ENCODE measurements at places on chromosomes 4 and X.

DNA sequence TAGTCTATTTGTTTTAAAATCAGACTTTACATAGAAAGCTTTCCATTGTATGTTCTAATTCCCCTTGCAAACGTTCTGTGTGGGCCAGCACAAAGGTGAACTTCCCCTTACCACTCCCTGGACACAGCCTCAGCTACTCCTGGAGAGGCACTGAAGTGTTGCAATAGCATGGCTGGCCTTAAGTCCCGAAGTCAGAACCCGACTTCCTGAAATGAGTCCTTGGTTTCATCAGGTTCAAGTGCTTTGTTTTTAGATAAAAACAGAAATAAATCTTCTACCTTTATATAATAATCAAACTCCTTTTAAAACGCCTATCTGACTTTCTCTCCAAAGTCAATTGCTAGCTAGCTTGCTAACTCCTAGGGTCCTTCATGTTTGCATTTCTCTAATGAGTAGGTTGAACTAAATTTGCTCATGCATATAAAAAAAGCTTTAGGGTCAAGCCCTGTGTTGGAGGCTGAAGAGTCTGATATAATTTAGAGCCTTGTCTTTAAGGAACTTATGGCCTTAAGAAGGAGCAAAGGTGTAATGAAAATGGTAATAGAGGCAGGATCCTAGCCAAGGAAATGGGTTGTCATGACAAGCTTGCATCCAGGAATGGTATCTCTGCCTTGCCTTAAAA is 9.0 kb downstream of the BMP3 start:
- no peak for DNase-seq

- DNase-seq, result no peak
These were observed 31.7 kb downstream of the CCNG2 start for GRCh38 chr4:77188498-77189220.

DNA sequence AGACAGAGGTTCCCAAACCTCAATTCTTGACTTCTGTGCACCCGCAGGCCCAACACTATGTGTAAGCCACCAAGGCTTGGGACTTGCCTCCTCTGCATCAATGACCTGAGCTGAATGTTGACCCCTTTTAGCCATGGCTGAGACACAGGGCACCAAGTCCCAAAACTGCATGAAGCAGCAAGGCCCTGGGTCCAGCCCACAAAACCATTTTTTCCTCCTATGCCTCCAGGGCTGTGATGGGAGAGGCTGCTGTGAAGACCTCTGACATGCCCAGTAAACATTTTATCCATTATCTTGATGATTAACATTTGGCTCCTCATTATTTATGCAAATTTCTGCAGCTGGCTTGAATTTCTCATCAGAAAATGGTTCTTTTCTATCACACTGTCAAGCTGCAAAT is 85.4 kb downstream of the ITM2A start:
- no peak for DNase-seq

DNA sequence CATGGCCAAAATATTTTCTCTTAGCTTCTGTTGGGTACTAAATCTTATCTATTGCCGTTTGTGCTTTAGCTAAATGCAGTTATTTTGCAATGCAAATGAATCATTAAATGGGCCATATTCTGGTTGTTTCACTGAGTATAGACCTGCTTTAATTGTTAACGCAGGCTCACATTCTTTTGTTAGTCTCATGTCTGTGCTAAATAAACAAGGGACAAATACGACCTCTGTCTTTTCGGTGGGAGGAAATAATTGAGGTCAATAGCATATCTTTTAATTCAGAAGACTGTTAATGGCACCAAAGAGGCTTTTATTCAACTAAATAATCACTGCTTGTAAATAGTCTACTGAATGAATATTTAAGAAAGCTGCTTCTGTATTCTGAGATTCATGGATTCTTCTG is 76.9 kb downstream of the DIAPH2 start:
- no peak for DNase-seq

DNA sequence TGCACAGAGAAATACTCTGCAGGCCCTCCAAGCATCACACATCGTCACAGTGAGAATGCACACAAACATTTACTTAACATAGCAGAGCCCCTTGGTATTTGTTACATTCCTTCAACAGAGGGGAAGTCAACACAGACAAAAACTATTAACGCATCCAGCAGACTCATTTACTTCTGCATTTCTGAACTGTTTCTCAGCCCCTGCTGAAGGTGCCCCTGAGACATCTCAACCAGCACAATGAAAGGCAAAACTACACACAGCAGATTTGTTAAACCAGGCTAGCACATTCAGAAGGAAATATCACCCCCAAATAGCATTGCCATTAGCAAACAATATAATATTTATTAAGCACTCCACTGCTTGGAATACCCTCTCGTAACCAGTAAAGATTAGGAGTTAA is 367.0 kb downstream of the RAB28 start:
- no peak for DNase-seq

DNA sequence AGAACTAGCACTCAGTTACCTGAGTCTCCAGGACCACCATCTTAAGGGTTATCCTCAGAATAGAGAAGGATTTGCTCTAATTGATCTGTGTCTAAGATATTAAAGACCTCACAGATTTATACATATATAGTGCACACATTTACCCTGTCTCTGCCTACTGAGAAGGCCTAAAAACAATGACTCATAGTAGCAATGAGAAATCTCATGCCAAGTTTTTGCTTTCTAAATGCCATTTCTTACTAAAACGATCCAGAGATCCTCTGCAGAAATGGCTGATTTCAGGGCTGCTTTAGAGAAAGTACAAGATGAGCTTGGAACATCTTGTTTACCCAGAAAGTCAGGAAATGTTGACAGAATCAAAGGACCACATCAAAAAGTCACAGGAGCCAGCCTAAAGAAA is 79.1 kb upstream of the INPP4B start:
- DNase-seq, result no peak

DNA sequence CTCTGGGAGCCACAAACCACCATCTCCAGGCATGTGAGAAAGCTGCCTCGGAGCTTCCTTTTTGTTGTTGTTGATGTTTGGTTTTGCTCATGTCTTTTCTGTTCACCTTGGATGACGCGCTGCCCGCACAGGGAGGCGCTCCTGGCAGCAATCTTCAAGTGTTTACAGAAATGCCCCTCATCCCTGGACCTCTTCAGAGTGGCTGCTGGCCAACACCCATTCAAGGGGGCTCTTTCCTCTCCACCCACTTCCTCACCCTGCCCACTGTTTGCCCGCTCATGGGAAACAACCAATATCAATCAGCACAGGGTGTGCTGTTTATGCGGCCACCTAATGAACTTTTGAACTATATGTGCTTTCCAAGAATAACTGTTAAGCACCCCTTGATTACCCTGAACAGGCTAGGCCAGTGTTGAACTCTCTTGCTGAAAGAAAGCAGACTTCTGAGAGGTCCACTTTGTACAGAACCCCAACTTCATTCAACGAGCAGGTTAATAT is 355.1 kb upstream of the CLNK start:
- DNase-seq, result no peak

DNA sequence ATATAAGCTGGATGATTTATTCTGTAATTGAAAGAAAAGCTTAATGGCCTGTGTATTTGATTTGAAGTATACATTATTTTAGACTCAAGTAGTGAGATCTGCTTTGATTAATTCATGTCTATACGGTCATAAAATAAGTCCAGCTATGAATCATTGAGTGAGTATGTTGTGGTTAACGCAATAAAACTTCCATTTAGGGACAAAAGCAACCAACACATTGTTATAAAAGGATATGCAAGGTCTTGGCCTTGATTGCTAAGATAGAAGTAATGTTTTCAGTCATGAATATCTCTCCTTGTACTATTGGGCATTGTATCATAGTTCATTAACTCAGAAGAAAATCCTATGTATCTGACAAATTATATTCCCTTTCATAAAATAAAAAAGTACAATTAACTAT is 162.1 kb downstream of the EPHA5 start:
- DNase-seq, result no peak

DNA sequence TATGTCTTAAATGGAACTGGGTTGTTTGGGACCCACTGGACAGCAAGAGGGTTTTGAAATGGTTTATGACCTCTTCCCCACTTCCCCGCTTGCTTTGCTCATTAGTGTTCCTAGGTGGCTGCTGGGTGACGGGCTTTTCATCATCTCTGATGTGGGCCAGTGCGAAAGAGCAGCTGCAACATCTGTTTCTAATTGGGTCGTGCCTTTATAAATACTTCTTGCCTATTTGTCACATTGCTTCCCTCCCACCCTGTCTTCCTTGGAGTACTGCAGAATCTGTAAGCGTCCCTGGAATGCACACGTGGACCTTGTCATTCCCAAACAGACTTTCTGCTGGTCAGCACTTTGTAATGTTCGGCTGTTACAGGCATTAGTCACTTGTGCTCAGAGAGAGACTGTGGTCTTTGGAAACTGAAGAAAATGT is 35.2 kb downstream of the SEPTIN11 start:
- no peak for DNase-seq

DNA sequence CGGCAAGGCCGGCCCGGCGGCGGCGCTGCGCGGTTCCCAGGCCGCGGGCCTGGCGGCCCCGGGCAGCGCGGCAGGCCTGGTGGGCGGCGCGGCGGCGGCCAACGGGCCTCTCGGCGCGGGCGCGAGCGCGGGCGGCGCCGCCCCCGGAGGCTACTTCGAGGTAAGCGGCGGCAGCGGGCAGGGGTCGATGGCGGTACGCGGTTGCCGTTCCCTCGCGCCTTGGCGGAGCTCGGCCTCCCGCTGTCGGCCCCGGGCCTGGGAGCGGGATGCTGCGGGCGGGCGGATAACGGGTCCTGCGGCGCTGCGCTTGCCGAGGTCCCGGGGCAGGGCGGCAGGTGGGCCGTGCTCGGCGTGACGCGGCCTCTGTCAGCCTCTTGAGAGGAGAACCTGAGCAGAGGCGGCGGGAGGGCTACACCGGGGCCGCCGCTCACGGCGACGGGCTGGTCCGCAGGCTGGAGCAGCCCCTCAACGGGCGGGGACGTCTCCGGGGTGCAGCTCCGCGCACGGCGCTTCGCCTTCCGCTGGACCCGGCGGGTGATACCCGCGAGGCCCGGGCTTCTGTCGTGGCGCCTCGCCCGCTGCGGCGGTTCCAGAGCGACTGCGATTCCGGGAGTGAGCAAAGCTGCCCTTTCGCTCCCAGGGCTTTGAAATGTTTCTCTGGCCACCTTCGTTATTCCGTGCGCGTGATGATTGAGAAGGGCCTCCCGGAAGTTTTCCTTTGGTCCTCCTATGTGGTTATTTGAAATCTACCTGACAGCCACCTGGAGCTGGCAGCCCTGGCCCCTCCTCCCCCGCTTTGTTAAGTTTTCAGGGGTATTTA is 774 bp downstream of the FAM193A start:
- peak; percentile 68 for DNase-seq

DNA sequence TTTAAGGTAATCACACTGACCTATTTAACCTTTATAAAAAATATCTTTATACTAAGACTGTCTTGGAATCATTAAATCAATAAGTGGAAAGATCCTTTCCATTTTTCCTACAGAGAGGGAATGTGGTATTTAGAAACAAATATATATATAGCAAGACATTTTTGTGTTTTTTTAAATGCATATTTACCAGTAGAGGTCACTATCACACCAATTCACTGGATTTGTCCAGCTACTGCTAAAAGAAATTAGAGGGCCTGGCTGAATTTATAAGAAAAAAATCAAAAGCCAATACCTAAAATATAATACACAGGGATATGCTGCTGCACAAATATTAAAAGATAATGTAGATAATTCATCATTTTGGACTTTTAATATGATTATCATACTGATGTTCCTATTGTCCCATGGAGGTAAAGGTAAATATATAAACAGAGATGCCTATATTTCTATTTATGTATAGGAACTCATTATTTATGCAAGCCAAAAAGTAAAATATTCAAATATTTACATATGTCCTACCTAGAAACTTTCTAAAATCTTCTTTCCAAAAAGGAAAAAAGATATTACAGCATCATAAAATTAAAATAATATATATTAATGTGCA is 69.5 kb downstream of the PDE5A start:
- DNase-seq, result no peak

DNA sequence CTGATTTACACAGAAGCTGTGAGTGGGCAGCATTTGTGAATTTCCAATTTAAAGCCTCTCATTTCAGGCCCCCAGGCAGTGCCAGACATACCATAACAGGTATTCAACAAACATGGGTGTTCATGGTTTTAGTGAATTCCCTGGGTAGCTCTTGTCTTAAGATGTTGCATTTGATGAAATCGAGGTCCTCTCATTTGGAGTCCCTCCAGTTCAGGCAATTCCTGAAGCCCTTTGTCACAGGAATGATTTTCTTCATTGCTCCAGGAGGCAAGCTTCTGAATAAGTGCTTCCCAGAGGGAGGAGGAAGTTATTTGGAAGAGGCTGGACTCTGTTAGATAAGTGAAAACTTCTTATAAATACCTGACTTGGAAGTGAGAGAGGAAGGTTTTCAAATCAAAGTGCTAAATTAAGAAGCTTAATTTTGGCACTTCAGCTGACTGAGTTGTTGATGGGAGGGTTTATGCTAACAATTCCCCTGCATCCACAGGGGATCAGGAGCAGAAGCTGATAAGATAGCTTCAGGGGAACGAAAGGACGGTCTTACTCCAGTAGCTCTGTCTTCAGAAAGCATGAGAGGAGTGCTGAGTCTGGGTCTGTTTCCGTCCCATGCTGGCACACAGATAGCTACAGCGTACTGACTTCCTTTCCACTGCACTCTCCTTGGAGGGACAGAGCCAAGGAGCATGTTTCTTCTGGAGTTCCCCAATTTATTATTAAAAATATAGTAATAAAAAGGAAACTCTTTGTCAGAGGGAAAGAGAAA is 543.1 kb downstream of the GBA3 start:
- DNase-seq, result no peak

- no peak for DNase-seq
These were observed 13.2 kb upstream of the PDE6B start for GRCh38 chr4:612052-612748.

- no peak for DNase-seq
These were observed 36.0 kb downstream of the PF4 start for GRCh38 chr4:73945674-73946449.

GRCh38 chr4:57190601-57191481 is 80.7 kb upstream of the IGFBP7 start:
- DNase-seq, result peak; percentile 6

DNA sequence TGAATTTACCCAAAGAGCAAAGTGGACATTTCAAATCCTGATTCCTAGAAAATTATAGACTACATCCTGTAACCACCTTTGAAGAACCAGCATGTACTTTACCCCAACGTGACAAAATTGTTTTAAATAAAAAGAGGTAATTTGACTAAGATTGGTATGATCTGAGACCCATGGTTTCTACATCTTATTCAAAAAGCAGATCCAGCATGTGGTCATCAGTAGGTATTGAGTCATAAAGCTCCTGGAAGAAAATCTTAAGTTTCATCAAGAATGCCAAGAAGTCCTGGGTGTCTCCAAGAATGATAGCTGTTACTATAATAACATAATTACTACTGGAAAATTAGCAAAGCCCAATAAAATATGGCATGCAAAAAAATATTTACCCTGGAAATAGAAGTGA is 61.8 kb downstream of the NFKB1 start:
- DNase-seq, result no peak

DNA sequence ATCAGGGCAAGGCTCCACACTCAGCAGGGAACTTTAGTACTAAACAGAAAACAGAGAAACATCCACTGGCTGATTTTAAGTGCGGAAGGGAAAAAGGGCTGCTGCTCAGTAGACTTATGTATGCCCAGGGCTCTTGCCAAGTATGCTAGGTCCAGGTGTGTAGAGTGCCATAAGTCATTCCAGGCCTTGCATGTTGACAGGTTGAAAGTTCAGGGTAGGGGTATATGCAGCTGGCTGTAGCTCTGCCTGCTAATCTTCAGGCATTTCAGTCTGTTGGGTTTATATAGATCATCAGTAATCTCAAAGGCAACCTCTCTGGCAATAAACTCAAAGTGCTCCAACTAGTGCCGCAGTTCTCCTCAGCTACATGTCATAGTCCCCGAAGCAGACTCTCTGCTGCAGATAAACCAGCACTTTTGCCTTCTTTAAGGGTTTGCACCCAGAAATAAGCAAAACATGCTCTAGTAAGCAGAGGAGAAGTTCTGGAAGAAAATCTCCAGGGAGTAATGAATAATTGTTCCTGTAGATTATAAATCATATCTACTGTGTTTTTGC is 134.9 kb upstream of the GRIA3 start:
- no peak for DNase-seq

Measured in thymus (tissue), 14 donors.